ENCODE measurements at places on chromosomes 7 and 10.
A peak's percentile ranks its signal among the peaks of the same experiment; 100 is the strongest.

- DNase-seq: no peak
Observed at GRCh38 chr10:44399659-44400451, 15.0 kb upstream of the CXCL12 start.

- DNase-seq: no peak
Observed at GRCh38 chr10:127145173-127145572, 51.2 kb downstream of the INSYN2A start.

DNA sequence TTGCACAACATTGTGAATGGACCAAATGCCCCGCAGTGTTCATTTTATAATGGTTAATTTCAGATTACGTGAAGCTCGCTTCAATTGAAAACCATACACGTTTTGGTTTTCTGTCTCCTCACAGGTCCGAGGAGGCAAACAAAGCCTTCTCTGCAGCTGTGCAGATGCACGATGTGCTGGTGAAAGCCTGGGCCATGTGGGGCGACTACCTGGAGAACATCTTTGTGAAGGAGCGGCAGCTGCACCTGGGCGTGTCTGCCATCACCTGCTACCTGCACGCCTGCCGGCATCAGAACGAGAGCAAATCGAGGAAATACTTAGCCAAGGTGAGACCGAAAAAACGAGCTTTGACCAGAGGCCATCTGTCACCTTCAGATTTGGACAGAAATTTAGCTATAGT is 110.3 kb downstream of the TRRAP start:
- DNase-seq: no peak

DNA sequence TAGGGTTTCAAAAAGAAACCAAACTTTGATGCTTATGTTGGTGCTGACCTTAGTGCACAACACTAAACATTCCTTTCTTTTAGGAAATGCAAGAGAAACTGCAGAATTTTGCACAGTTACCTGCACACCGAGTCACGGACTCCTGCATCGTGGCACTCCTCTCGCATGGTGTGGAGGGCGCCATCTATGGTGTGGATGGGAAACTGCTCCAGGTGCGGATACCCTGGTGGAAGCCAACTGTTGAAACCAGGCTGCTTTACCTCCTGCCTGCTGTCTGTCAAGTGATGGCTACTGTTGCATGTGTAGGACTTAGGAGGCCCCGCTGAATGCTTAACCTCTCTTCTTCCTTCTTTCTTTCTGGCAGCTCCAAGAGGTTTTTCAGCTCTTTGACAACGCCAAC is 11.7 kb downstream of the CASP2 start:
- no peak for DNase-seq

DNA sequence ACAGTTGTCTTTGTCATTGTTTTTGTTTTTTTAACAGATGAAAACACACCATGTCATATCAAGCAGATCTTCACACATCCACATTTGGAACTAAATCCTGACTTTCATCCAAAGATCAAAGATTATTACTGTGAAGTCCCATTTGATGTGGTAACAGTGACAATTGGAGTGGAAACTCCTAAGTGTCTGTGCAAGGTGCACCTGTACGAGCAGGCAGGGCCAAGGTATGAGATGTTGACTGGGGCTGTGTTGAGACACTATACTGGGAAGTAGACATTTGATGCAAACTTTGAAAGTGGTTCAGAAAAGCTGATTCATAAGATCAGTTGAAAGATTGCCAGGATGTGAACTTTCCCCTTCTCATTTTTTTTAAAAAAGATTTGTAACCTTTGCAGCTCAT is 152.3 kb downstream of the CPED1 start:
- no peak for DNase-seq

DNA sequence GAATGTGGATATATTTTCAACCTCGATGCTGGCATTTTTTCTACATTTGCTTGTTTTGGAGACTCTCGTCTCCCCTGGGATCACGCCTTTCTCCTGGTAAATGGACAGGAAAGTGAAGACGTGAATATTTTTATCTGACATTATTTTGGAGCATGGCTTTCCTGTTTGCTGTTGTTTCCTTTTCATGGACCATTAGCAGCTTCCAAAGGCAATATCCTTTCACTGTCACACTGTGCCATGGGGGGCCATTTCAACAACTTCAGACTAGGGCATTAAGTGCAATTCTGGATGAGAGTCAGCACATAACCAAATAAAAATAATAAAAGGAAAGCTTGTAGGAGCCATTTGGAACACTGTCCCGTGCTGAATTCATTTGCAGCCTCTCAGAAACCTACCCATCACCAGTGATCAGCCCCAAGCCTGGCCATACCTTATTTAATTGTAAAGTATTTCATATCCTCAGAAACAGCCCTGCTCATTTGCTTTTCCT is 75.9 kb upstream of the NEUROD6 start:
- DNase-seq: no peak

DNA sequence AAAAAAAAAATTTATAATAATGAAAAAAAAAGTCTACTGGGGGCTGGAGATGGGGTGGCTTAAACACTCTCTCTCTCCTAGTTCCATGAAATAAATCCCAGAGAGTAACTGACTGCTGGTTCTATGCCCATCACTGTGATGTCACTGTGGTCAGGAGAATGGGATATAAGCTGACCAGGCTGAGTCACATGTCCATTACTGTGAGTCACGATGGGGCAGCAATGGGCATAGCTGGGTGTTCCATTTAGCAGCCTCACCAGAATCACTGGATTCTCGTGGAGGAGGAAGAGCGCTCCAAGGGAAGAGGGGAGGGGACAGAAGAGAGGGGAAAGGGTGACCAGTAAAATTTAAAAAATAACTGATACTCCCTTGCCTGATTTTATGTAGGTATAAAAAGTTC is 37.1 kb downstream of the MASTL start:
- DNase-seq: no peak

- no peak for DNase-seq
Observed at GRCh38 chr10:11113156-11113555, 95.5 kb downstream of the CELF2 start.

DNA sequence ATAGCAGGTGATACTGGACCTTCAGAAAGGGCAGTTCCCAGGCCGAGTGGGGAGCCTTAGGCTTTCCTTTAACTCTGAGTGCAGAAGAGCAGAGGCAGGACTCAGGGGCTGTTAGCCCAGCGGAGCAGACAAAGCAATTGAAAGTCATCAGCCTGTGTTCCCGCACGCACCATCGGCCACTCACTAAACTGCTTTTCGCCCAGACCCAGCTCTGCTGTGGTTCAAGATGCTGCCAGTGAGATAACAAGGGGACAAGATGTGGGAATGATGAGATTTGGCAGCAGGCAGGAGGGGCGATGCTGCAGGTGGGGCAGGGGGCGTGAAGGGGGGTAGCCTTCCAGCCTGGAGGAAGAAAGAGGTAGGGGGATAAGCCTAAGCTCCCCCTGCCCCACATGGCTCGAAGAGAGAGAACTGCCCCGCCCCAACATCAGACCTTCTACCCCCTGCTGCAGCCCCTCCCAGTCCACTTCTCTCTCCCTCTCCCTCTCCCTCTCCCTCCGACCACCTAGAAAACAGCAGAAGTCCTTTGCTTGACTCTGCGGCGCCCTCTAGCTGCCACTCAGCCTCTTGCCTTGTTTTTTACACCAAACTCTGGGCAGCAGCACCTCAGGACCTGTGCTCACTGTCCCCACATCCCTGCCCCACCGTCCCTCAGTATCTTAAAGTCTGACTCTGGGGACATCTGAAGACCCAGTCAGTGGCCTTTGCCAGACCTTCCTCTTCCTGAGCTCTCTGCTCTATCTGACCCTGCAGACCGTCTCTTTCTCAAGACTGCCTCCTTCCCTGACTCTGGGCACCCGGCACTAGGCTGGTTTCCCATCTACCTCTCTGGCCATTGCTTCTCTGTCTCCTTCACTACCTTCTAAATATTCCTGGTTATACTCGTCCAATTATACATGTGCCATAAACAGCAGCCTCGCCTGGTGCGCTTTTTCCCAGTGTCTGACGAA is 110.5 kb downstream of the C10orf105 start:
- peak; percentile 4 for DNase-seq

DNA sequence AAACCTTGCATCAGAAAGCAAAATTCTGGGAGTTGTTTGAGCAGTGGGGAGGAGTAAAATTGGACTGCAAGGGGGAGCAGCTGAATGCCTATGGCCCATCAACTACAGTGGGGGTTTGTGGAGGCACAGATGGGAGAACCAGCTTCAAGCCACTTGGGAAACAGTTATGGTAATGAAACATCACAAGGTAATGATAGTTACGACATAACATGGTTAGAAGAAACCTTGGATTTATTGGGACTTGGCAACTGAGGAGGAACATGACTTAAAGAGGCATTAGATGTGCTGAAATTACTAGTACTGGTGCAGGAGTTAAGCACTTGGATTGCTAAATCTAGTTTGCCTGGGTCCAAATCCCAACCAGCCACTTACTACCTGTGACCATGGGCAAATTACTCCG is 868.4 kb downstream of the KCNMA1 start:
- no peak for DNase-seq

GRCh38 chr10:98289802-98290209 is 21.8 kb upstream of the LOXL4 start:
- no peak for DNase-seq

GRCh38 chr7:28695300-28696295 is 262.5 kb downstream of the TRIL start:
- DNase-seq: no peak

Measured in NCI-H187 treated with DMSO at 0.1 percent for 48 hours (cell line).